ENCODE measurements at places on chromosomes 3 and 15. TPM values are rescaled to one million over a fixed set of nuclear protein-coding genes. Genes with fewer than 3 reads are reported as not detected.

LRRC49 gene
- total RNA-seq = 9.7 TPM

- no peak for DNase-seq
These were observed 143.2 kb downstream of the KLHL25 start for GRCh38 chr15:85651548-85651947.

DNA sequence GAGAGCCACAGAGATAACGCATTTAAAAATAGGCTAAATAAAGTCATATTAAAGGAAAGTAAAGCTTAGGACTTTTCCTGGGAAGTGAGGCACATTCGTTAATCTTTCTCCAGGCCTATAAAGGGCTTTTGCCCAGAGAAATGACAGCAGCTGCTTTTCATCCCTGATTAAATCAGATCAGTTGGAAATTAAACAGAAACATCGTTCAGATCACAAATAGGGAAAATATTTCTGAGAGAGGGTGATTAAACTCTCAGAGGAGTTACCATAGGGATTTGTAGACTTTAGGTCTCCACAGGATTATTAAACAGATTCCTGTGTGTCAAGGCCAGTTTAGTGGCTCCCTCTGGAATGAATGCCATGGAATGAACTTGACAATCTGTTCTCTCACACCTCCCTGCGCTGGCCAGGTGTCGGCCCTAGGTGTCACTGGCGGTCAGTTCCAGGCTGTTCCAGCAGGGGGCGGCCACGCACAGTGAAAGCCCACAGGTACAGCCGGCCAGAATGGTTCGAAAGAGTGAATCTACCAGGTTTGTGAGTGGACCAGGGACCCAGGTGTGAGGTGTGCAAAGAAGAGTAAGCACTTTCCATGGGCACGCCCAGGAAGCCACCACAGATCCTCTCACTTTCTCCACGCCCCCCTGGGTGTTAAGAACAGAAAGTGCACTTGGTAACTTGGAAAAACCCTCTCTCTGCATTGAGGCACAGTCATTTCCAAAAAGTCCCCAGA lies 253.0 kb upstream of the RASGRP1 start:
- peak; percentile 90 for DNase-seq

DNA sequence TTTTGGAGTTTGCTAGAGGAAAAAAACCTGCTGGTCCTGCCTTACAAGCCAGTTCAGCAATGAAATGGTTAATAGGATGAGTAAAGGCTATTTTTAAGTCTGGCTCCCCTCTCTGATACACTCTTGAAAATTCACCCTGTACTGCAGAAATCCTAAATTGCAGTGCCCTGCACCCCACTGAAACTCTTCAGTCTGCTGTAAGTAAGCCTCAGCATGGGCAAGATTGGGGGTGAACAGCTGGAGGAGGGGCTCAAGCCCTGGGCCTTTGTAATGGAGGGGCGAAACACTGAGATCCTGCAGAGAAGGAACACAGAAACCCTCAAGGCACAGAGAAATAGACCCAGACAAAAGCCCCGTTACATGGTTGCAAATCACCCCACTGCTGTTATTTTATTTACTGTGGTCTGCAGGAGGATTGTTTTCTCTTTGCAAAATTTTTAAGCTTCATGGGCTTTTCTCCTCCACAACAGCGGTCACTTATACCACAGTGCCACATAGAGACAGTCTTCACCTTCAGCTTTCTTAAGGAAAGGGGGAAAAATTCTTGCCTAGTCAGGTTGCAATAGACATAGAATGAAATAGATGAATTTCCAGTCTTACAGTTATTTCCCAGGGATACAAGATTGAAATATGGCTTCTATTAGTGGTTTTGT lies 45.0 kb downstream of the SOX2 start:
- DNase-seq = no peak

- no peak for DNase-seq
These were observed 72.9 kb upstream of the NDN start for GRCh38 chr15:23760024-23760423.

All from posterior vena cava (tissue), 2 donors.